ENCODE measurements at places on chromosomes 11 and 22. TPM values are rescaled to one million over a fixed set of nuclear protein-coding genes. Genes with fewer than 3 reads are reported as not detected.

OR8D1 gene
- total RNA-seq, result not detected

GRCh38 chr11:113884361-113884836 lies 9.0 kb upstream of the USP28 start:
- DNase-seq, result no peak

GRCh38 chr11:17165247-17165890 lies 42.4 kb downstream of the PIK3C2A start:
- DNase-seq, result no peak

GRCh38 chr22:17121233-17122195 lies at the start of gene TMEM121B:
TSS of gene TMEM121B (minus strand) at chr22:17121360. CDS start at chr22:17121127, 233 bp downstream.
- no peak for DNase-seq

GRCh38 chr11:75453916-75454655 lies 21.1 kb upstream of the KLHL35 start:
- no peak for DNase-seq

DNA sequence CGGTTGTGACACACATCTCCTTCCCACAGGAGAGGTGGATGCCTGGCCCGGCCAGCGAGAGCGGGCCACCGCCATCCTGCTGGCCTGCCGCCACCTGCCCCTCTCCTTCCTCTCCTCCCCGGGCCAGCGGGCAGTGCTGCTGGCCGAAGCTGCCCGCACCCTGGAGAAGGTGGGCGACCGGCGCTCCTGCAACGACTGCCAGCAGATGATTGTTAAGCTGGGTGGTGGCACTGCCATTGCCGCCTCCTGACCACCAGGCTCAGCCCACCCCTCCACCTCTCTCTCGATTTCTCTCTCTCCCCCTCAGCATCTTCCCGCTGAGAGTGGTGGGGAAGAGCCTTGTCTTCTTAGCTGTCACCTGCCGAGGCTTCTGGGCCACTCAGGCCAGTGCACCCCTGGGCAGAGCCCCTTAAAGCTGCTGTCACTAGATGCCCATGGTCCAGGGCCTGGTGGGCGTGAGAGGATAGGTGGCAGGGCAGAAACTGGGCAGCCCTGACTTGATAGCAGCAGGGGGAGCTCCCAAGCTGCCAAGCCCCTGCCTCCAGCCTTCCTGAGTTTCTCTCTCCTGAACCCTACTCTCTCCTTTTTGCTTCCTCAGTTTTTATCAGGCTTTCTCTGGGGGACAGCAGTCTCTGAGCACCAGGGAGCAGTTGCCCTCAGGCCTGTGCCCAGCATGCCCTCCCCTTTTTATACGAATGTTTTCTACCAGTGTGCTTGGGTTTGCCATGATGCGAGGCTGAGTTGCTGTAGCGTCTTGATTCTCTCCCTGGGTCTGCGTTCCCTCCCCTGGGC lies 9.3 kb downstream of the SHISA8 start:
- no peak for DNase-seq

- no peak for DNase-seq
These were observed 7.7 kb upstream of the GLYATL1B start for GRCh38 chr11:59078435-59078834.

DNA sequence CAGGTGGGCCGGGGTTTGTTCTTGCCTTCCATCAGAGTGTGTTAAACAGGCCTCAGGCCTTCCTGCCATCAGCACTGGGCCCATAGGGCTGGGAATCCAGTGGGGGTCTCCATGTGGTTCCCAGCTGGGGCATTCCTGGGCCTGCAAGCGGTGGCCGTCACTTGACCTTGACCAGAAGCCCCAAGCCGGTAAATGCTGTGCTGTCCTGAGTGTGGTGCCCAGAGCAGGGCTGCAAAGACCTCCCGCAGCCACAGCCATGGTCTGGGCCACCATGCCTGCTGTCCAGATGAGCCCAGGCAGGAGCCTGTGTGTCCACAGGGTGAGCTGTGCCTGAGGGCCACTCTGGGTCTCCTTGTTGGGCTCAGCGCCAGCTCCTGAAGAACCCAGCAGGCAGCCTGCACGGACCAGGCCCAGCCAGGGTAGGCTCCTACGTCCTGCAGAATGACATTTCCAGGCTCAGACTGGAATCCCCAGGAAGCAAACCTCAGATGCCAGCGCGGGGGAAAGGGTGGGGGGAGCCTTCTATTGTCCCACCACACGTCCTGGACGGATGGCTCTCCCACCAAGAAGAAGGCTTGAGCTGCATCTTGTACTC lies 117.3 kb downstream of the KCNQ1OT1 start:
- no peak for DNase-seq

MUC15 gene
- not detected for total RNA-seq

DNA sequence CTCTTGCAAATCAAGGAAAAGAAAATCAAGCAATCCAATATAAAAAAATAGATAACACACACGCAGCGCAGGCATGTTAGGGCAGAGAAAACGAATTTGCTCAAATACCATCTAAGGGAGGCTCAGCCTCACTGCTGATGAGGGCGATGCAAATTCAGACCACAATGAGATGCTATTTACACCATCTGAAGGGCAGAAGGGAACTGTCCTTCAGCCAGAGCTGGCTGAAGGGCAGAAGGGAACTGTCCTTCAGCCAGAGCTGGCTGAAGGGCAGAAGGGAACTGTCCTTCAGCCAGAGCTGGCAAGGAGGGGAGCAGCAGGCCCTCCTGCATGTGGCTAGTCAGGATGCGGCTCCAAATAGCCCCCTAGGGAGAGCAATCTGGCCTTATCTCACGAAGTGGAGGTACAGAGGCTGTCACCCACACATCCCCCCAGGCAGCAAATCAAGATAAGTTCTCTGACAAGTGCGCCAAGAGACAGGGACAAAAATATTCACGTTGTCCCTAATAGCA lies 7.6 kb upstream of the SLC39A13 start:
- no peak for DNase-seq

SCARF2 gene
- total RNA-seq, result 0.91 TPM

DNA sequence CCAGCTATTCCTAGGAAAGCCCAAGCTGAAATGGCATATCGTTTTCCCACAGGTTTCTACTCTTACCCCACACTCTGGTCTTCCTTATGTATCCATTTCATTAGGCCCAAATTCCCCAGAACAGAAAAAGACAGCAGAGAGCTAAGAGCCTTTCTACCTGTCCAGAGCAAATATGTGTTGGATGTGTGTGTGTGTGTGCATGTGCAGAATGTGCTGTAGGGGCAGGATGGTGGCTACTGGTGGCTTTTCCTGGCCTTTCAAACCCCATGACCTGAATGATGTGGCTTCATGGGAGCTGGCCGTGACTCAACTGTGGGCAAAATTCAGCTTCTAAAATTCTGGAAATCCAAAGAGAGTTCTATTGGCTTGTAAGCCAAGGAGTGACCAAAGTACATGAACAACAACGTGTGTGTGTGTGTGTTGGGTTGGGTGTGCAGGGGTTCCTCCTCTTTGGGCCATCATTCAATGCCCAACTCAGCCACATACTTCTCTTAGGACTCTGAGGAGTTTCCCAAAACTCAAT lies 421.4 kb upstream of the CADM1 start:
- no peak for DNase-seq

TESMIN gene
- 20.7 TPM for total RNA-seq

ANO5 gene
- total RNA-seq, result 7.5 TPM

GRCh38 chr22:40425082-40425481 lies 54.7 kb downstream of the SGSM3 start:
- no peak for DNase-seq

GRCh38 chr11:44760917-44761550 lies 34.3 kb downstream of the TSPAN18 start:
- DNase-seq, result no peak

FJX1 gene
- total RNA-seq, result 1.6 TPM

DNA sequence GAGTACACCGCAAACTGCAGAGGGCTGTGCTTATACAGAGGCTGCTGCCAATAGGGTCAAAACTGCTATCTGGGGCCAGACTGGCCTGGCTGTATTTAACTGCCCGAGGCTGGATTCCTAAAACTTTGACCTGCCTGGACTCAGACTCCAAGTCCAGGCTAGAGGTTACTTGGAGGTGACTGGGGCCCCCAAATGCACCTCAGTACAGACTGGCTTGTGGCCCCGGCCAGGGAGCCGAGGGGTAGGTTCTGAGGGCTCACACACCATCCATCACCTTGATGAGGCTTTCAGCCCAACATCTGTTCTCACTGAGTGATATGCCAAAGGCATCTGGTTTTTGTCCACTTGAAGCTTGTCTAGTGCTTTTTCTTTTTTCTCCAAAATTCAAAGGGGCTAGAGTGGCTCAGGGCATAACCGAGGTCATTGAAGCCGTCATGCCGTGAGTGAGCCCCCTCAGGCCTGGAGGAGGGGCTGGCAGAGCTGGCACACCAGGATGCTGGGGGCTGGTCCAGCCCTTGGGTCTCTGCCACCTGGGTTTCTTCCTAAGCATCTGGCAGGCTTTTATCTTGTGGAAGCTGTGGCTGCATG lies 52.4 kb upstream of the TTLL12 start:
- DNase-seq, result no peak

GRCh38 chr22:46006379-46007002 lies 29.5 kb upstream of the WNT7B start:
- peak; percentile 92 for DNase-seq

PGA3 gene
- total RNA-seq, result 0.35 TPM

CARD10 gene
- total RNA-seq, result 60.5 TPM

IL10RA gene
- total RNA-seq, result 9.8 TPM

DNA sequence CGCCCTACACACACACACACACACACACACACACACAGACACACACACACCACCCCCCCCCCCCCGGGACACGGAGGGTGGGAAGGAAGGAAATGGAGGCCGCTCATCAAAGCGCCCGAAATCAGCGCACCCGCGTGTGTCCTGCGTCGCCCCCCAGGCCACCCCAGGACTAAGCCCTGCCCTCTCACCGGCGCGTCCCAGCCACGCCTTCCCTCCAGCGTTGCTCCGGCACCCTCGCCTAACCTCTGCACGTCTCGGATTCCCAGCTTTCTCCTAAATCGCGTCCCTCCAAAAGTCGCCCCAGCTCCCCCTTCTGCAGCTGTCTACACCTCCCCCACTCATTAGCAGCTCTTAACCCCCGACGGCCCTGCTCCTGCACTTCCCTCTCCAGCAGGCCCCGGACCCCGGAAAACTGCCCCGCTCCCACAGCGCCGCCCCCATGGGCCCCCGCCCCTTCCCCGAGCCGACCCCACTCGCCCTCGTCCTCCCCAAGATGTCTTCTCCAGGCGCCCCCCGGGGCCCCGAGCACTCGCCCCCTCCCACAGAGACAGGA lies 557 bp downstream of the PACSIN2 start:
- DNase-seq, result peak; percentile 69

OR5D13 gene
- not detected for total RNA-seq

DNA sequence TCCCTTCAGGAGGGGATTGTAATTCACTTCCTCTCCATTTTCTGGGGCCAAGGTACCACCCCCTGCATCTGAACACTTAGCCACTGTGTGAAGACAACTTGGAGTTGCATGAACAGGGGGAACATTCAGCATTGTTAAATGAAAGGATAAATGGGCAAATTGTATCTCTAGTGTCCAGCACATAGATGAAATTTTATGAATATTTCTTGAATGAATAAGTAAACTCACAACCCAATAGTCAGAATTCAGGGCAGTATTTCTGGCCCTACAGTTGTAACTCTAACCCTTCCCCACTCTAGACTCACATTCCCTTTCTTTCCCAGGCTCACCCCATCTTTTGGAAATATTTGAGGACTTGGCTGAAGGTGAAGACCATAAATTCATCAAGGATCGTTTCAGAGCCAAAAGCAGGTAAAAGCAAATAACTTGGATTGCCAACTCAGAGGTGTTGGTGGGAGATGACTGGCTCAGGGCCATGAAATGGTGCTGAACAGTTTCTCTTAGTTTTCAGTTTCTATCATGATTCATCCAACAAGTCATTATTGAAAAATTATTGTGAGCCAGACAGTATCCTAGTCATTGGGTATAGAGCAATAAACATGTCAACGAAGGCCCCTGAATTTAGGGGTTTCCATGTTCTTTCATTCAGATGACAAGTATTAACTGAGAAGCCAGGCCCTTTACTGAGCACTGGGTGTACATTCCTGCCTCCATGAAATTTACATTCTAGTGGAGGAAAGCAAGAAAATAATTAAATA lies 33.3 kb upstream of the ZC3H12C start:
- DNase-seq, result no peak

DNA sequence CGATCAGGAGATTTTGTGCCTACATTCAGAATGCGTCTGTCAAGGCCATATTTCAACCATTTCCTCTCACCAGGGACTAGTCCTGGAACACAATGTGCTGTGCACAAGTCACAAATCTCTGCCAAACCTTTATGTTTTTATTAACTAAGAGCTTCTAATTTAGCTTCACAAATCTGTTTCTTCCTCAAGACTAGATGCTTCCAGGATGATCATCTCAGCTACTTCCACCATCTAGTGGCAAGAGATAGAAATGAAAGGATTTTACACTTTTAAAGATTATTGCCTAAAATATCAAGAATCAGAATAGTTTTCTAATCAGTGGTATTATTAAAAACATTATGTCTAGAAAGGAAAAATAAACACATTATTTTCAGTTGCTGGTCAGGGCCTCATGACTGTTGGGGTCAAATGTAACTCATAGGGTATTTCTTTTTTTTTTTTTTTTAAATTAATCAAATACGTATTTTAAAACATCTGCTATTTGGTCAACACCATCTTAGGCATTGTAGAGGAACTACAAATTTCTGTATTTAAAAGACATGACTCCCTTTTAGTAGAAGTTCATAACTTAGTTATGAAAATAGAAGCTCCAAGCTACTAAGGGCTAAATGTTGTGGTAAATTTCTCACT lies 1102.6 kb downstream of the DLG2 start:
- DNase-seq, result no peak
